Left renal cortex interstitium (tissue), 4 donors: ENCODE measurements at places on chromosomes 11 and 22.

DNA sequence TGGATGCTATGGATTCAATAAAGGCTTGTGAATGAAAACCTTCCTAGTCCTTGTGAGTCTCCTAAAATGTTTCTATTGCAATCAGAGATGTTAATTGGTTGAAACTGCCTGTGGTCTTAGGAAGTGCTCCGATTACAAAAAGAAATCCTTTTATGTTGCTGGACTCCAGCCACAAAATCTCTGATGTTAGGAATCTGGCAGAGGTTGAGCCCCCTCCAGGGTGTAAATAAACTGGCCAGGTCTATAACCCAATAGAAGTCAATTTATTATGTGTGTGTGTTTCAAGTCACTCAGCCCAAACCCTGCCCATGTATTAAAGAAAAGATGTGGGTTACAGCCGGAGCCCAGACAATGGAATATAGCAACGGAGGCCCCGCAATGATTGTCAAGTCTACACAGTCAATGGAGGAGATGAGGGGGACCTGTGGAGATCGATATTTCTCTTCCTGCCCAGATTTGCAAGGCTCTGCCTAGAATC, 218.1 kb upstream of the SORL1-AS1 start:
- no peak for DNase-seq

DNA sequence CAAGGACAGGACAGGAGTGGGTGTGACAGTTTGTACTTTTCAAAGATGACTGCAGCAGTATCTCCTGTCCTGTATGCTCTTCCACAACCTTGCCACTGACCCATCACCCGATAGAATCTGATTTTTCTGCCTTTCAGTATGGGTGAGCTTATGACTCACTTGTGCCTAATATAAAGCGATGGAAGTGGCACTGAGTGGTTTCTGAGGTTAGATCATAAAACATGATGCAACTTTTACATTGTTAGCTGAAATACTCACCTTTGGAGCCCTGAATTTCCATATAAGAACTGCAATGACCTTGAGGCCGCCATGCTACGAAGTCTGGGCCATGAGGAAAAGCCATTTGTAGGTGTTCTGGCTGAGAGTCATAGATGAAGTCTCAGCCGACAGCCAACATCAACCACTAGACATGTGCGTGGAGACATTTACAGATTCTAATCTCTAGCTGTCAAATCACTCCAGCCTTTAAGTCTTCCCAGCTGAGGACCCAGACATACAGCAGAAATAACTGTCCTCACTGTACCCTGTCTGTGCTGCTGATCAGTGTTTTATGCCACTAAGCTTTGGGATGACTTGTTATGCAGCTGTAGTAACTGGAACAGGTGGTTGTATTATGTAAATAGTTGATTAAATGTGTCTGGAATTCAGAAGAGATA, 105.9 kb upstream of the ARHGAP20 start:
- DNase-seq = no peak

DNA sequence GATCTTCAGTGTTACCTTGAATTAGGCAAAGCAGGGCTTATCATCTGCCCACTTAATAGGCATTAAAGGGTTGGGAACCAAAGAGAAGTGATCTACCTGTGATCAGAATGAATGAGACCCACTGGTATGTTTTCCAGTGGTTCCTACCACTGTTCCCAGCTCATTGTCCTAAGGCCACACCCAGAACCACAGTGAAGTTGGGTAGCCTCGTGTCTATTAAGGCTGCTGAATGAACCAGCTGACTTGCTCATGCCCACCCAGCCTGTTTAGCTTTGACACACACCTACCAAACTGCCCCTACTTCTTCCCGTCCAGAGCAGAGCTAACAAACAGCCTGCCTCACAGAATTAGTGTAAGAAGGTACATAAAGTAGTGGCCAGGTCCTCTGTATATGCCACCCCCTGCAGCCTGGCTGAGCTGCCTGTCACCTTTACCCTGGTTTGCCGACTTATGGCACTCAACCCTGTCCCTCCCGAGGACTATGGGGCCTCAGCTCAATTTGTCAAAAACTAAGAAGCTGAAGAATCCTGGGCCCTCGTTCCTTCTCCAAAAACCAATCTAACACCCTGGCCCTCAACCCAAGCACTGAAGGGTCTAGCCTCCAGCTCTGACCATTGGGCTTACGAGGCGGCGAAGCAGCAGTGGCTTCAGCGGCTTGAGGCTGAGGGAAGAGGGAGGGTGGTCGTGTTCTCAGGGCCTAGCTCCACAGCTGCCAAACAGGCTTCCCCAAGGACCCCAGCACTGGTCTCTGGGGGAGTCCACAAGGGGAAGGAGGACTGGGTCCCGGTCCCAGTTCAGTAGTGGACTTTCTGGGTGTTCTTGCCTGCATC, 9.8 kb downstream of the UCP2 start:
- DNase-seq = no peak

DNA sequence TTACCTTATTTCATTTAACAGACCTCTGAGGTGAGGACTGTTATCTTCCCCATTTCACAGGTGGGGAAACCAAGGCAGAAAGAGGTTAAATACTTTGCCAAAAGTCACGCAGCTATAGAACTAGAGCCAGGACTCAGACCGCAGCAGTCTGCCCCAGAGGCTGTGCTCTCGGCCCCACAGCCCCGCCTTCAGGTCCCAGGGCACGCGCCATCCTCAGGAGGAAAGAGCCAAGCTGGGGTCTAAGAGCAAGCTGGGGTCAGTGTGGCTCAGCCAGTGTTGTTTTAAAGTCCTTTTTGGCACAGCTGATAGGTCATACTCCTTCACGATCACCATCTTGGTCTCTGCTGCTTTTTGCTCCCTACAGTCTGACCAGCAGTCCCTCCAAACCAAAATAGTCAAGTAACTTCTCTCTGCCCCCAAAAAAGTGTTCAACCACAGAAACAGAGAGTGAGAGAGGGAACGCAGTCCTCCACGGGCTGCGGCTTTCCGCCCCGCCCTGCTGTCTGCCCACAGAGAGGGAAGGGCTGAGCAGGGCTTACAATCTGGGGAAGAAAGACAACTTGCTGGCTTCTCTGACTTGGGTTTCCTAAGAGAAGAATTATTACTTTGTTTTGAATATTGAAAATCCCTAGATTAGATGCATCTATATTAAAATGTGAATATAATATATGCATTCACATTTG, 137.2 kb upstream of the OPCML start:
- no peak for DNase-seq

DNA sequence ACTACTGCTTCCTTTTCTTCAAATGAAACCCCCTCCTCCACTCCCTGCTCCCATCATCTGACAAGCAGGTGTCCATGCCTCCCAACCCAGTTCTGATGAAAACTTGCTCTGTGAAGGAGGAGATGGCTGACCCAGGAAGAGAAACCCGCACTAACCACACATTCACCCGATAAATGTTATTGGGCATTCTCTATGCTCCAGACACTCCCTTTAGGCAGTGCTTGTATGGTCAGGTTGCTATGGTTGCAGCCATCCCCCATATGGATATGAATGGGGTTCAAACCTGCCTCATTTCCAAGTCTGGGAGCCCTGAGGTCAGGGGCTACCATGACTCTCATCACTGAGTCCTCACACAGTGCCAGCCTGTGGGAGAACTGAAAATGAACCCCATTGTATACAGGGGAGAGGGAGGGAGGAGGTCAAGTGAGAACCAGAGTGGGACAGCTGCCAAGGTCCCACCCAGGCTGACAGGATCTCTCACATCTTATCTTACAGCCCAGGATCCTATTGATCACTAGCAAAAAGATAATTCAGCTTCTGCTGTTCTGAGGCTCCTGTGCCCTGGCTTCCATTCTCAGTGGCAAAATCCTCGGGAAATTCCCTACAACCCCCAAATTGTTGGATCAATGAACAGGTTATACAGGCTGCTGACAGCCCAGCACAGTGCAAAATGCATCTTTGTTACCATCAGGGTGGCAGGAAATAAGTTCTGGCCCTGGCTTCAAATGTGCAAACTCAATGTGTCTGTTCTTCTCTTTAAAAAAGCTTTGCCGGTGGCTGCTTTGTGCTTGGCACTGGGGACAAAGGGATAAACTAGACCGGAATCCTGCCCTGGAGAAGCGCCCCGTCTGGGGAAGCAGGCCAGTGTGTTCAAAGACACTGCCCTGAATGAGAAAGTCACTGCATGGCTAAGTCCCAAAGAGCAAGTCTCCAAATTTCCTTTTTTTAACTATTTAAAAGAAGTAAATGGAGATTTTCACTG, 22.7 kb upstream of the ACER3 start:
- DNase-seq = no peak

- no peak for DNase-seq
Observed at GRCh38 chr11:75260396-75261170, 20.0 kb downstream of the TPBGL start.

DNA sequence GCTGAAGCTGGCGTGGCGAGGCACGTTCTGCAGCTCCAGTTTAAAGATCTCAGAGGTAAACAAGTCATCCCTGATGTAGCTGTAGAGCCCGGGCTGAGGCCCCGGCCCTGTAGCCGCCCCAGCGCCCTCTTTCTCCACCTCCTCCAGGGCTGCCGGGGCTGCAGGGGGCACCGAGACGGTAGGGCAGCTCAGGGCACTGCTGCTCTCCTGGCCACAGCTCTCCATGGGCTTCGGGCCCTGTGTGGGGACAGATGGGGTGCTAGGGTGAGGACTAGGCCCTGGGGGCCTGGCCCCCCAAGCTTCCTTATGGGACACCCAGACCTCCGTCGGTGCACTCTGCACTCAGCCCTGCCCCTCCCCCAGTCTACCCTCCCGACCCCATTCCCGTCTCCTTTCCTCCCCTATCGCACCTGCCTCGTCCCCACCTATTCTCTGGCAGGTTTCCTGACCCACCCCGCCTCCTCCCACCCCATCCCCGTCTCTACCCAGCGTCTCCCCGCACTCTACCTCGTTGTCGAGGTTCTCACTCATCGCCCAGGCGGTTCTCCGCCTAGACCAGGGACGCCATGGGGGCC, 559 bp downstream of the RANBP1 start:
- DNase-seq = no peak

DNA sequence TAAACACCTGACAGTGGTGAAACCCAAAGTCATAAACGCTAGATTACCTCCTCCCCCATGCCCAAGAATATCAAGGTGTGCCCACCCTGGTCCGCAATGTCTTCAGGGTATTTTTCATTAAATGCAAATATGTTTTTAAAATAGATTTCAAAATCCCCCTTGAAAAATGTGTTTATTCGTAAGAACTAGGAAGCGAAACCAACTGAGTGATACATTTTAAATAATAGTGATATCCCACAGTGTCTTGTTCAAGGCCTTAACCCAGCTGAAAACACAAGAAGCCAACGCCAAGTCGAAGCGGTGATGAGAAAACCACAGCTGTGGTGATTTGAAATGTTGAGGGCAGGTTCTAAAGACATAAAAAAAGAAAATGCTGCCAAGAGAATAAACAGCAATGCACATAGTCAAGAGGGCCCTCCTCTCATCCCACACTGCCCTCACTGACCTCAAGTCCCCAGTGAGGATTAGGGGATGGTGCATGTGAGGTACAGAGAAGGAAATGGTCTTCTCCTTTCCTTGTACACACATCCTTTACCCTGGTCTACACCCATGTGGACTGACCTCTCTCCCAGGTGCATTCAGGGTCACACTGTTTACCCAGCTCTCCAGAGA, 25.5 kb downstream of the KCNJ1 start:
- DNase-seq = no peak
